ENCODE measurements at places on chromosomes 12 and 14. TPM values are rescaled to one million over a fixed set of nuclear protein-coding genes. Genes with fewer than 3 reads are reported as not detected.

The ANO4 gene
- 0.13 TPM for total RNA-seq

The PTPN6 gene
- 51.7 TPM for total RNA-seq

The A2M gene
- total RNA-seq: 223 TPM

The PRPH gene
- total RNA-seq: 5.1 TPM

The PPP4R4 gene
- not detected for total RNA-seq

All from mucosa of descending colon (tissue), 3 donors.